ENCODE measurements at places on chromosomes 2 and 18.
A peak's percentile ranks its signal among the peaks of the same experiment; 100 is the strongest.

GRCh38 chr18:21000667-21001066 is 110.9 kb downstream of the ROCK1 start:
- DNase-seq, result no peak

DNA sequence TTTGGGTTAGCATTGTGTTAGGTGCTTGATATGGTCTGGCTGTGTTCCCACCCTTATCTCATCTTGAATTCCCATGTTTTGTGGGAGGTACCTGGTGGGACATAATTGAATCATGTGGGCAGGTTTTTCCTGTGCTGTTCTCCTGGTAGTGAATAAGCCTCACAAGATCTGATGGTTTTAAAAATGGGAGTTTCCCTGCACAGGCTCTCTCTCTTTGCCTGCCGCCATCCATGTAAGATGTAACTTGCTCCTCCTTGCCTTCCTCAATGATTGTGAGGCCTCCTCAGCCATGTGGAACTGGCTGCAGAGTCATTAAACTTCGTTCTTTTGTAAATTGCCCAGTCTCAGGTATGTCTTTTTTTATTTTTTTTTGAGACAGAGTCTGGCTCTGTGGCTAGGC is 2.8 kb downstream of the MSH2 start:
- no peak for DNase-seq

- DNase-seq, result no peak
These were observed 452.5 kb downstream of the ZNF804A start for GRCh38 chr2:185050804-185051203.

DNA sequence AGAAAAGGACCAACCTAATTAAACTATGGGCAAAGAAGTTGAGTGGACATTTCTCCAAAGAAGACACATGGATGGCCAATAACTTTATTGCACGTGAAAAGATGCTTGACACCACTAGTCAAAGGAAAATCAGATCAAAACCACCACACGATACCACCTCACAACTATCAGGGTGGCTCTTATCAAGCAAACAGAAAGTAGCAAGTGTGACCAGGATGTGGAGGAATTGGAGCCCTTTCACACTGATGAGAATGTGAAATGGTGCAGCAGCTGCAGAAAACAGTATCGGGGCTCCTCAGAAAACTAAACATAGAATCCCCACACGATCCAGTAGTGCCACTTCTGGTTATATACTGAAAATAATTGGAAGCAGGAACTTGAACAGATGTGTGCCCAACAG is 72.2 kb upstream of the ALKAL2 start:
- no peak for DNase-seq

DNA sequence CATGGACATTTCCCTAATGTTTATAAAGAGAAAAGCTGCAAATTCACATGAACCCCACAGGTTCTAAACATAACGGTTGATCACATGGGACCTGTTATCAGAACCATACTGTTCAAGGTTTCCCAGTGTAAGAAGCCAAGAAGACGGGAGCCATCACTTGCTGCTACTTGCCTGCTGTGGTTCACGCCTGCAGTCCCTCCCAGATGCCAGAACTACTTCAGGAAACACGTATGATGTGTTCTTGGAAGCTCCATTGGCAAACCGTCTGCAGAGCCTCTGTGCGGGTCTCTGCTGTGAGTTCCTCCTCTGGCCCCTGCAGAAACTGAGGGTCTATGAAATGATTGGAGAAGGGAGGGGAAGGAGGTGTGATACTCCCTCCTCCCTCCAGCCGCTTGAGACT is 75.2 kb downstream of the CABLES1 start:
- no peak for DNase-seq

- no peak for DNase-seq
These were observed 296.3 kb downstream of the DYSF start for GRCh38 chr2:71749671-71750101.

- DNase-seq, result no peak
These were observed 128.7 kb downstream of the OSBPL1A start for GRCh38 chr18:24268784-24269550.

DNA sequence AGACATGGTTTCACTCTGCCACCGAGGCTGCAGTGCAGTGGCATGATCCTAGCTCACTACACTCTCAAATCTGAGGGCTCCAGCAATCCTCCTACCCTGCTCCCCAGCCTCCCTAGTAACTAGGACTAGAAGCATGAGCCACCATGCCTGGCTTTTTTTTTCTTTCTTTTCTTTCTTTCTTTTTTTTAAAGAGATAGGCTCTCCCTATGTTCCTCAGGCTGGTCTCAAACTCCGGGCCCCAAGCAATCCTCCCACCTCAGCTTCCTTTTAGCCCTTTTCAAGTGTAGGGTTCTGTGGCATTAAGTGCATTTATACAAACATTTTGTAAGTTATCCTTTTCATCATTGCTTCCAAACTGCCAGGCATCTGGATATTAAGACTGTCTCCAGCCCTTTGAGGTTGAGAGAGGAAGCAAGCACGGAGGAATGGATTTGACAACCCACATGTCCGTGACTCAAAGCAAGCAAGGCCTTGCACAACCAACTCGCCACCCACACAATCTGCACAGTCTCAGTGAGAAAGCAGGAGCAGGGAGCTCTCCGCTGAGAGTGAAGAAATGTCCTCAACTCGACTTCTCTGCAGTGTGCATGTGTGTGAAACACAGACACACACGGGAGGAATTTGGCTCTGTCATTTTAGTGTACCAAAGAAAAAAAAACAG is 65.6 kb downstream of the ATP8B1 start:
- DNase-seq, result no peak

GRCh38 chr18:72407048-72407447 is 137.1 kb downstream of the CBLN2 start:
- no peak for DNase-seq

GRCh38 chr2:181517685-181518301 is 60.6 kb downstream of the ITGA4 start:
- no peak for DNase-seq

GRCh38 chr2:217795067-217795466 is 207.7 kb downstream of the TNS1 start:
- no peak for DNase-seq

DNA sequence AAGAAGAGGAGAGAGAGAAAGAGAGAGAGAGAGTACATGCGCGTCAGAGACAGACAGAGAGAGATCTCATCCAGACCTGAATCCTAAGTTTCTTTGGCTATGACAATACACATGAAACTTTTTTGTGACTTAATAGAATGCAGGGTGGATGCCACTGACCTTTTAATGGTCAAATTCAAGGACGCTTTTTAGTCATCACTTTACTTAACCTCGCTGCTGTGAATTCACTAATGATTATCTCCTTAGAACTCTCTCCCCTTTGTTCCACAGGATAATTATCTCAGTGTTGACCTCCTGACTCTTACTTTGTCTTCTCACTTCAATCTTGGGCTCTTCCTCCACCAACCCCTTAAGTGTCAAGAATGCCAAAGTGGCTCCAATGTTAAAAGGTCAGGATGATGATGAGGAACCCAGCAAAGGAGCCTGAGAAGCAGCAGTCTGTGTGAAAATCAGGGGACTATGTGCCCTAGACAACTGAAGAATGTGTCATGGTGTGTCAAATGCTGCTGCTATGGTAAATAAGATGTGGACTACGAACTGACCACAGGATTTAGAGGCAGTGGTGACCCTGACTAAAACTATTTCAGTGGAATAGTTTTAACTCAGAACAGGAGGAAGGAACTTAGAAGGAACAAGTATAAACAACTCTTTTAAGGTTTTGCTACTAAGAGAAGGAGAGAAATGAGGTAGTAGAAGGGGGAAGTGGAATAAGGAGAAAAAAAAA is 382.1 kb downstream of the ZEB2 start:
- peak; percentile 8 for DNase-seq

GRCh38 chr2:33160191-33160590 is 213.4 kb downstream of the LTBP1 start:
- no peak for DNase-seq

DNA sequence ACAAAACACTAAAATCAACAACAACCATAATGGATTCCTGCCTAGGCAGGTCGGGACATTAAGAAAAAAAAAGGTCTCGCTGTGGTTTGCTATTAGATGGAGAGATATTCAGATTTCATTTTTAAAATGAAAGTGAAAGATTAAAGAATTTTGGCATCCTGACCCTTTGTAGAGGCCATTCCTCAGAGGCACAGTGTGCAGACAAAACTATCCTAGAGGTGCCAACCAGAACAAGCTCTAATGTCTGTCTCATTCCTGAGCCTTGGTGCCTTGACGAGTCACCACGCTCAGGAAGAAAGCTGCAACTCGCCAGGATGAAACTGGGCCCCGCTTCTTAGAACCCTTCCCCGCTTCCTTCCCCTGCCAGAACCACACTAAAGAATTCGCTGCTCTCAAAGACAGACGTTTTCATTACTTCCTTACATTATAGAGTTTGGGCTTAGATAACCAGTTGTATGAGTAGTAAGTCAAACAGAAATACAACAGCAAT is 156.0 kb downstream of the TGIF1 start:
- no peak for DNase-seq

GRCh38 chr2:20393986-20394385 is 43.3 kb upstream of the PUM2 start:
- DNase-seq, result no peak

GRCh38 chr2:203383038-203383437 is 54.8 kb downstream of the ABI2 start:
- no peak for DNase-seq

DNA sequence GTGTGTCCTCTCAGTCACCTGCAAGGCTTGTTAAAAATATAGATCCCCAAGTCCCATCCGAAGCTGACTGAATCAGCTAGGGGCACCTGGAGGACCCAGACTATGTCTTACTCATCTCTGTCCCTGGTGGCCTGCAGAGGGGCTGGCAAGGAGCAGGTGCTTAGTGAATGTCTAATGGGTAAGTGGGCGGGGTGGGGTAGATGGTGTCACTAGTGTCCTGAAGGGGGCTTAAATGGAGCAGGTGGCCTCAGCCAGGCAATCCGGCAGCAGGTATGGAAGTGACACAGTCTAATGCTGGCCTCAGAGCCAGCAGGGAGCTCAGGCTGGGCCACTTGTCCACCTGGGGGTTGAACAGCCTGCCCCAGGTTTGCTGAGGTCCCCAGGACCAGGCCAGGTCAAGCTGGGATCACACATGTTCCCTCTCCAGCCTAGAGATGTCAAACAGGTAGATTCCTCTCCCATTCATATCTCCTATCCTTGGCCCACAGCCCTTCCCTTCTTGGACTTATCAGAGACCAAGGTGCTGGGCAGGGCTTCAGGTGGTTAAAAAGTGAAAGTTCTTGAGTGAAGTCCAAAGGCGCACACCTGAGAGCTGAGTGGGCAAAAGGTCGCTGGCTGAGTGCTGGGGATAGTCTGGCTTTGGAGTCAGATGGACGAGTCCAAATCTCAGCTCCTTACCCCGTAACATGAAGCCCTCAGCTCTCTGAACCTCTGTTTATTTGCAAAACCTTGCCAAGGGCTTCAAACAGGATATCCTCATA is 1.7 kb downstream of the STEAP3 start:
- DNase-seq, result no peak

DNA sequence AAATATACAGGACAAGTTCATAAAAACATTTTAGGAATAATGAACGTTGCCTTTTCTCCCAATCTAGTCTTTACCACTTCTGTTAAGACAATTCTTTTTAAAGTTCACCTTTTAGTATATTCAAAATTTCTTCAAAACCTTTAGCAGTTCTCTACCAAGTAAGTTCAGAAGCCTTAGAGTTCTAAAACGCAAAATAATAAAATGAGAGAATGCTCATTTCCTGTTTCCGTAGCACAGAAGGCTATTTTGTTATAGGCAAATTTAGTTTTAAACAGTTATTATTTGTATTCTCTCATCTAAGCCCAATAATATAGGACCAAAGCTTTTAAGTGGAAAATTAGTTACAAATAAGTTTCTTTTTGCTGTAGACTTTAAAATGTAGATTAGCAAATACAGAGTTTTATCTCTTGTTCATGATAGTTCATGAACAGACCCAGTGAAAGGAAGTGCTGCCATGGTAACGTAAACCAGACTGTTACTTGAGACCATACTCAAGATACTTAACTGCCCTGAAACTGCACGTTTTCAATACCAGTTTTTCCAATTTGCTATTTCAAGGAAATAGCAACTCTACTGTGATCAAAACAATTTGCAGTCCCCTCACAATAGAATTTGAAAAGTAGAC is 173.1 kb upstream of the STON1 start:
- DNase-seq, result no peak

- DNase-seq, result no peak
These were observed 677.5 kb downstream of the NYAP2 start for GRCh38 chr2:226077031-226077430.

DNA sequence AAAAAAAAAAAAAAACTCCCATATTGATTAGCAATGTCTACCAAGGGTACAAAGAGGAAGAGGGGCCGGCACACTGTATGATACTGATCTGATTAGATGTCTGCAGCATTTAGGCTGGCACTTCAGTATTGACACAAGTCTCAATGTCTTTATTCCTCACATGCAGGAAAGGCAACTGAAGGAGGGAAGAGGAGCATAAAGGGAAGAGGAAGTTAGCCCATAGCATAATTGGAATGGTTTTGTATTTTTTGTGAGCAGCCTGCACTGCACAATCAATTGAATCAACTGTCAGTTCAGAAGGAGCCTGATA is 79.0 kb downstream of the DNER start:
- DNase-seq, result no peak

DNA sequence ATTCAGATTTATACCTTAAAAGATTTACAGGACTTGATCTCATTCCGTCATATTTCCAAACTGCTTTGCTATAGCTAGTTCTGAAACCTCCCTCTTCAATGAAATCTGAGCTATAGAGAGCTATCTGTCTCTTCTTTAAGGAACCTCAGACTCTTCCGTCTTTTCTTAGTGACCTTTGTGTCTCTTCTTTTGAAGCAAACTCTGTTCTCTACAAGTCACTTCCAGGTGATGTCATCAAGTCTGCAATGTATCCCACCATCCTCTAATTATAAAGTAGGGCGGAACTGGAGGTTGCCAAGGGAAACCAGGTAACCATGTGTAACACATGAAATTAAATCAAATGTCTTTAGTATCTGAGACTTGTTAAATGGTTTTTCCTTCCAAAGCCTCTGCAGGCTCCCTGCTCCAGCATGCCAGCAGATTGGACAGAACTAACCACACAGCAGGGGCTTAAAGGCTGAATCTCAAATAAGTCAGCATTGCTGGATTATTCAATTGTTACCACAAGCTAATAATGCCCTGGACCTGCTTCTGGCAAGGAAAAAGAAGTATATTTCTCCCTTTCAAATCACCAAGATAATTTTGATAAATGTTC is 41.2 kb upstream of the PEX13 start:
- no peak for DNase-seq

GRCh38 chr18:5973099-5973498 is 77.8 kb upstream of the TMEM200C start:
- no peak for DNase-seq

GRCh38 chr2:506451-506850 is 170.8 kb downstream of the TMEM18 start:
- no peak for DNase-seq

DNA sequence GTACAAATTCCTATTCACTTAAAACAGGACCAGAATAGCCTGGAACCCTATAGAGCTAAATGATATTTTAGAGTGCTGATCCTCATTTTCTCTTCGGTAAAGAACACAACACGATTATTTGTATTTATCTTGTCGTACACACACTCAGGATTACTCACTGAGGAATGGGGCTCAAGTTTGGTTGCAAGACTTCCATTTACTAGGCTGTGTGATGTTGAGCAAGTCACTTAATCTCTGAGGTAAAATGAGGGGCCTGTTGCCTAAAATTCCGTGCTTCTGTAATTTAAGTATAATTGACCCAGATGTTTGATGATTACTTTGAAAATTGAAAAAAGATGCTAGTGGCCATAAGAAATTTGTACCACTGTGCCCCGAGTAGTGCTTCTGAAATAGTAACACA is 42.6 kb upstream of the MAP4K3 start:
- DNase-seq, result no peak

GRCh38 chr2:102020596-102021170 is 28.9 kb downstream of the IL1R2 start:
- peak; percentile 59 for DNase-seq

- DNase-seq, result no peak
These were observed 38.0 kb downstream of the KCTD1 start for GRCh38 chr18:26510337-26510736.

Data from midbrain (tissue), 1 donor.